NCI-H2081 treated with DMSO at 0.1 percent for 48 hours (cell line): ENCODE measurements at places on chromosomes 2 and 18.

DNA sequence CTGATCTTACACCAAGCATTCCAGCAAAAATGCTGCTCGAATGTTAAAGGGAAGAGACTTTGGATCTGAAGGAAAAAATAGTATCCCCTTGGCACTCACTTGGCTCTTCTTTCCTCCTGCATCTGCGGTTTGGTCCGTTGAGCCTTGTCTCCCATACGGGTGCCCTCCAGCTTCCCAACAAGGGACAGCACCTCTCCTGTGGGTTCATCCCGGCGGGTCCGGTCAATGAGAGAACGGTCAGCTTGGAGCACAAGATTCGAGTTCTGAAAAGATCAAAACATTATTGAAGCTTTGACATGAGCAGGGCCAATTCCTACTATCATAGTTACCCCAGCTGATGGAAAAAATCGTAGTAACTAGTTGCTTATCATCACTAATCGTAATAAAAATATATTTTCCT lies 740 bp downstream of the SNRNP200 start:
- no peak for DNase-seq

DNA sequence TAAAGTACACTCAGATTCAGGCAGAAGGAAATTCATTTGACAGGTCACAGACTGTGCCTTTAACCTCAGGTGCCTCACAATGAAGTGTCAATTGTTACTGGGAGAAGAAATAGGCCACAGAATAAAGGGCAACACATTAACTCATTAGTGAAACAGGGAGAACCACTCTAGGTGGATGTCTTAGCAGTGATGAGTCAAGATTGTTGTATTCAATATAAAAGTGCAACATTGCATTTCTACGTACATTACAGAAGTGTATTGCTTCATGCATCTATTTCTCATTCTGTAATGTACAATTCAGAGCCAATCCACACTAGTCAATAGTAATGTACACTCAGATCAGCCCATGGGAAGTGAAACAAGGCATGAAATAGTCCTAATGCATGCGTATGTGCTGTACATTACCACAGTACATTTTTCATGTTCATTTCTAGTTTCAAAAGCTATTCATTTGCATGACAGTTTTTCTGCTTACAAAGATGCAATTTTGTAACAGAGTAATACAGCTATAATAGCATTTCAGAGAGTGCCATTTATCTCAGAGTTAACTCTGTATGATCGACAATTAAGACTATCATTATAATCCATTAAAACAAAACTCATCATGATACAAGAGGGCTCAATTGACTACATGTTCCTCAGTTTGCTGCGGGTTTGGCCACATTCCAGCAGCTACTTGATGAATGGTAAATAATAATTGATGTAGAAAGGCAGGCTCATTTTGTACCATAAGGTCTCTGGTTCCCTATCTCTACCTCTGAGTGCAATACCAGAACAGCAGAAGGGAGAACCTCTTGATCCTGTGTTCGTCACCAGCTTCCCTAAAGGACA lies 12.2 kb upstream of the ARL5A start:
- DNase-seq: no peak

DNA sequence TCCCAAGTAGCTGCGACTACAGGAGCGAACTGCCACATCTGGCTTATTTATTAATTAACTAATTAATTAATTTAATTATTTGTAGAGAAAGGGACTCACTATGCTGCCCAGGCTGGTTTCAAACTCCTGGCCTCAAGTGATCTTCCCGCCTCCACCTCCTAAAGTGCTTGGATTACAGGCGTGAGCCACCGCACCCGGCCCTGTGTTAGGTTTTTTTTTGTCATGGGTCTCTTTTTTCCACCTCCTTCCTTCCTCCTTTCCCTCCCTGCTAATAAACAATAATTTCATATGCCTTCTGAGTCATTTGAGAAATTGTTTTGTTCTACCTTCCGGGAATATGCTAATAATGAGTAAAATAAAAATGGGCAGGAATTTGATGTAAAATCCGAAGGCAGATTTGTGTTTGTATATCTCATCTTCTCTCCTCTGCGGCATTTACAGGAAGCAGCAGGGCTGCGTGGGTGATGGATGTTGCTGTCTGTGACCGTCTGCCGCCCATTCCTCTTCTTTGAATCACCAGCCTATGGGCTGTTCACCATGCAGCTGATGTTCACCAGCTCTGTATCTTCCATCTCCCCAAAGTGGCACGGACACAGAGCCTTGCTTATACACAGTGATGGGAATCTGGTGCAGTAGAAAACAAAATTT lies 89.9 kb downstream of the ACSL3 start:
- no peak for DNase-seq

- DNase-seq: no peak
These were observed 272.8 kb downstream of the FIGN start for GRCh38 chr2:163462993-163463392.

DNA sequence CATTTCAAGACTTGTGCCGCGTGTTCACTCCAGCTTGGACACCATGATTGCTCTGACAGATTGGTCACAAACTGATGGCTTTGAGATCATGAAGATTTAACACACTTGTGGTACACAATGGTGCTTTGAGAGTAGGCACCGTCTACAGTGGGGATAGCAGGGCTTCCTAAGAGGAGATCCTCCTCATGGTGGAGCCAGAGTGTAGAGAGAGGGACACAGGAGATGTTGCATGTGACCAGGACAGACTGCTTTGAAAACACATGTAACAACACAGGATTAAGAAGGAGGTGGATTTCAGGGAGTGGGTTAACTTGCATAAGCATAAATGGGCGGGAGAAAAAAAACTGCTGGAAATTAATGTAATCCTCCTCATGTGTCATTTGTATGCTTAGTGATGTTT lies 95.7 kb upstream of the LINC00305 start:
- no peak for DNase-seq

DNA sequence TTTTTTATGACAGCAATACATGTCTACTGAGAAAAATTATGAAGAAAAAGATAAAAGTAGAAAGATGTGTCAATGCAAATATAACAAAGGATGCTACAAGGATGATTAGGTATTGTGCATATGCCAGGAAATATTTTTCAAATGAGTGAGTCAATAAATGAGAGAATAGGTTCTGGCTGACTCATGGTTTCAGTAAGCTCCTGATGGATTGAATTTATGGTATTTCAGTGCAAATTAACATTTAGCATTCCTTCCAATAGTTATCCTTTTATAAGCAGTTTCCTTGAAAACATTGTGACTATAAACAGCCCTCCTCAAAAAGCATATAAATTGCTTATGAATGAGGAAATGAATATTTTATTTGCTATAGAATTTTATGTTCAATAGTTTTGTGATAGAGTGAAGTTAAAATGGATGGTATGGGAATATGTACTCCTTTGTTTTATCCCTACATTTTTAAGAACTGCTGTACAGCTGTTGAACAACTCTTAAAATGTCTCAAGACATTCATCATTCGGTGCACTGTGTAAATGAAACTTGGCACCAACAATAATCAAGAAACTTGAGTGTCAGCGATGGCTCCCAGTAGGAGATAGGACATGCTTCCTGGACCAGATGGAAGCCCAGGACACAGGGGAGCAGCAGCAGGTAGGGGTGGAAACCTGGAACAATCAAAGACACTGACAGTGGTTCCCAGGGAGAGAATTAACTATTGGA lies 144.7 kb downstream of the PMAIP1 start:
- DNase-seq: no peak

- no peak for DNase-seq
These were observed 9.3 kb downstream of the PRKD3 start for GRCh38 chr2:37315364-37315763.
